T follicular helper cell (primary cell): ENCODE measurements at places on chromosomes 13 and 19.

- DNase-seq, result no peak
Observed at GRCh38 chr13:79185580-79185979, 220.5 kb downstream of the RBM26 start.

- DNase-seq, result no peak
Observed at GRCh38 chr19:27906081-27906480, 1306.9 kb downstream of the UQCRFS1 start.

DNA sequence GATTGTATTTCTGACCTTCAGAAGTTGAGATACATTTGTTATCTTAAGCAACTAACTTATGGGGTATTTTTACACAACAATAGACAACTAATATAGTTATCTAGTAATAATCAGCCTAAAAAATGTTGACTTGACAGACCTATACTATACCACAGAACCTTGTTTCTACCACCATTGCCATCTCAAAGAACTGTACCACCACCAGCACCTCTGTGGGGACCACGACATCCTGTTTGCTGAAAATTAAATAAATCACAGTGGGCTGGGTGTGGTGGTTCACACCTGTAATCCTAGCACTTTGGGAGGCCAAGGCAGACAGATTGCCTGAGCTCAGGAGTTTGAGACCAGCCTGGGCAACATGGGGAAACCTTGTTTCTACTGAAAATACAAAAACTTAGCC, 24.0 kb downstream of the TSKS start:
- no peak for DNase-seq

DNA sequence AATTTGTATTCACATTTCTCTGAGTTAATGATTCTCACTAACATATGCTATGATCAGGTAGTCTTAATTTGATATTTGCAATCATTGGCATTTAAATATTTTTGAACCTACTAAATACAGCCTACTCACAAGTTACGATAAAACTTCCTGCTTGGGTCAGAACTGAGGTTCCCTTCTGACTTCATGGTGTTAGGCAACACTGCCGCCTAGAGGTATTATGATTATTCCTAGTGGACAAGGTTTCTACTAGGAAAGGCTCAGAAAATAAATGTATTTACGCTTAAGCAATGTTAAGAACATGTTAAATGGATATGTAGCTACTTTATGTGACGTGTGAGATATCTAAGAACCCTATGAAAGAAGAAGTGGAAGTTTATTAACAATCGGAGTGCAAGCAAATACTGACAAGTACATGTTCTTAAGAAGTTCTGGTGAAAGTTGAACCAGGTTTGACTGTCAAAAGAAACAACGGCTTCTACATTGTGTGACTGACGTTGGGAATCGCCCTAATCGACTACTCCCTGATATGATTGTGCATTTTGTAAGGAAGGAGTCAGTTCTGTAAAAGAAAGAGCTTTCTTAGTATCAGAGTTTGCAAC, 1395.8 kb downstream of the SLITRK5 start:
- DNase-seq, result no peak

- DNase-seq, result no peak
Observed at GRCh38 chr19:36688058-36688457, 646 bp downstream of the ZNF567 start.

GRCh38 chr19:35155441-35155840, 906 bp downstream of the FXYD5 start:
- DNase-seq, result no peak

DNA sequence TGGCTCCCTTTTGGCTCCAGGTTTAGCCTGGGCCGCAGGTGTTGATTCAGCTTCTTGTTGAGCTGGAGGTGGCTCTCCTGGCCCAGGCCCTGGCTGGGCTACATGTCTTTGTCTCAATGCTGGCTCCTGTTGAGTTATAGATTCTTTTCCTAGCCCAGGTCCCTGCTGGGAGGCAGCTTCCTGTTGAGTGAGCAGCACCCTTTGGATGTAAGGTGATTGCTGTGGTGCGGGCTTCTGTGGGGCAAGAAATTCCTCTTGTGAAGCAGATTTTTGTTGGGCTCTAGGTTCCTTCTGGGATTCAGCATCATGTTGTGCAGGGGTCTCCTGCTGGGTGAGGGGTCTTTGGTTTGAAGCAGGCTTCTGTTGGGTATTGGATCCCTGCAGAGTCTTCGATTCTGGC, 545 bp downstream of the LIPE start:
- no peak for DNase-seq

DNA sequence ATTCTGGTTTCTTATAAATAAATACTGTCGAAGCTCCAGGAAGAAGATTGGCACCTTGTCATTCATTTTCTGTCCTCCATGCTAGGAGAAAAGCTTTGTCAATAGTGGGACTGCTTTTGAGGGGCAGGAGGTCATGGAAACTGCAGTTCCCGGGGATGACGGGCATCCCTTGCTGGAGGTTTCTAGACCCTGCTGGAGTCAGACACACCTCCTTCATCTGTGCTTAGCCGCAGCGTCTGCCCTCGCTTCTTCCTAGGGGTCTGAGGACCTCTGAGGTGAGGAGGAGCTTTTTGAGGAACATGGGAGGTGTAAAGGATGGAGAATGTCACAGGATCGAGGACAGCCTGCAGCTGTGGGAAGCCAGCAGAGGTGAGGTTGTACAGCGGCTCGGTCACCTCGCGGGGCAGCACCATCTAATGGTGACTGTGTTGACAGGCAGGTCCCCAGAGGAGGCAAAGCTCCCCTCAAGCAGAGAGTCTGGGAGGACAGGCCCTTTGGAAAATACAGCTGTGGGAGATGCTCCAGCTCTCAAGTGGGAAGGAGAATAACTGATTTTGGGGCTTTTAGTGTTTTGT, 172.7 kb upstream of the RNF113B start:
- no peak for DNase-seq

- no peak for DNase-seq
Observed at GRCh38 chr19:10935371-10936059, 6.9 kb downstream of the TIMM29 start.

GRCh38 chr19:54271106-54271505, 9.8 kb downstream of the LILRB2 start:
- DNase-seq, result no peak

DNA sequence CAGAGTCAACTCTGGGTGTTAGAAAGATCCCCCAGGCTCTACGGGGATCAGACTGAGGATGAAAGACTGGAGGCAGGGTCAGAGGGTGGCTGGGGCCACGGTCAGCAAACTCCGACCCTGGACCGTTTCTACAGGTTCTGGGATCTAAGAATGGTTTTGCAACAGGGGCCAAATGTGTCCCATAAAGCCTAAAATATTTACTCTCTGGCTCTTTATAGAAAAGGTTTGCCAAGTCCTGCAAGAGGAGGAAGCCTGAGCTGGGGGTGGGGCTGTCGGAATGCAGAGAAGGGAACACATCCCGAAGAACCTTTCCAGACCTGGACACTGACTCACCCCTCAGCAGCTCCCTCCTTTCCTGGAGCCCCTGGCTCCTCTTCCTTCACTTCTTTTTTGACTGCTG, 20.7 kb downstream of the LIG1 start:
- no peak for DNase-seq

DNA sequence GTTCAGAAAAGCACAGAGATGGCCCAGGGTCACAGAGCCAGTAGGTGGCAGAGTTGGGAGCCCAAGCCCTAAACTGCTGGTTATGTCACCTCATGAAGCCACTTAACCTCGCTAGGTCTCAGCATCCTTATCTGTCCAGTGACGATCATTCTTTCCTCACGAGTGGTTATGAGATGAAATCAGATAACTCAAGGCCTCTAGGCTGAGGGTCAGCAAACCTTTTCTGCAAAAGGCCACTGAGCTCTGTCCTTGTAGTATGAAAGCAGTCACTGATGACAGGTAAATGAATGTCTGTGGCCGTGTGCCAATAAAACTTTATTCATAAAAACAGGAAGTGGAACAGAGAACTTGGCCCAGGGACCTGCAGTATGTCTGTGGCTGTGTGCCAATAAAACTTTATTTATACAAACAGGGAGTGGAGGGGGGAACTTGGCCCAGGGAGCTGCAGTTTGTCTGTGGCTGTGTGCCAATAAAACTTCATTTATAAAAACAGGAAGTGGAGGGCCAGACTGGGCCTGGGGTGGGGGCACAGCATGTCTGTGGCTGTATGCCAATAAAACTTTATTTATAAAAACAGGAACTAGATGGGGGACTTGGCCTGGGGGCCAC, 71.2 kb downstream of the GNG7 start:
- no peak for DNase-seq

- DNase-seq, result no peak
Observed at GRCh38 chr13:21511849-21512248, 52.7 kb upstream of the ZDHHC20 start.

DNA sequence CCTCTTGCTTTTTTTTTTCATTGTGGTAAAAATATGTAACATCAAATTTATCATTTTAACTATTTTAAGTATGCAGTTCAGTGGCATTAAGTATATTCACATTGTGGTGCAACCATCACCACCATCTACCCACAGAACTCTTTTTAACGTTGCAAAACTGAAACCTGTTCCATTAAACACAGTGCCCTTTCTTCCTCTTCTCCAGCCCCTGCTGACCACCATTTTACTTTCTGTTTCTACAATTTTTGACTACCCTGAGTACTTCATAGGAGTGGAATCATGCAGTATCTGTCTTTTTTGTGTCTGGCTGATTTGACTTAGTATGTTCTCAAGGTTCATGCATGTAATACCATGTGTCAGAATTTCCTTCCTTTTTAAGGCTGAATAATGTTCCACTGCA, 153.1 kb downstream of the FGF9 start:
- no peak for DNase-seq

DNA sequence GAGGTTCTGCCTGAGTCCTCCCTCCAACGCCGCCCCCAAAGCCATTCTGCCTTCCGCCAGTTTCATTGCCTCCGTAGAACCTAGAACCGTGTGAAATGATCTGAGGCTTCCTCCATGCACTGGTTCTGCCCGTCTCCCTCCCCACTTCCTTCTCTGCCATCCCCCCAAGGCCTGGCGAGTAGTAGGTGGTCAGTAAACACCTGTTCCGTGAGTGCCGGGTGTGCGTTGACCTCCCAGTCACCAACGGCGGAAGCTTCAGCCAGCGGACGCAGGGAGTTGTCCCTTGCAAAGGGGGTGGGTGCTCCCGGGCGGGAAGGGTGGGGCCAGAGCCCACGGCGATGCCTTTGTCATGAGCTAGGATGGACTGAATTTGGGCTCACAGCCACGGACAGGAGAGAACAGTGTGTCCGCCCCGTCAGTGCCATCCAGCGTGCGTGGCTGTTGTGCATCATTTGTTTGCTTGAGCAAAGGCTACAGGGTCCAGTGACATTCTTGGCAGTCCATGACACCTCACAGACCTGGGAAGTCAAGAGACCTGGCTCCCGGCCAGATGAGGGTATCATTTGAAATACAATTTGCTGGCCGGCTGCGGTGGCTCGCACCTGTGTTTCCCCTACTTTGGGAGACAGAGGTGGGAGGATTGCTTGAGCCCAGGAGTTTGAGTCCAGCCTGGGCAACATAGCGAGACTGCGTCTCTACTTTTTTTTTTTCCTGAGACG, 43.1 kb downstream of the NFIC start:
- no peak for DNase-seq

DNA sequence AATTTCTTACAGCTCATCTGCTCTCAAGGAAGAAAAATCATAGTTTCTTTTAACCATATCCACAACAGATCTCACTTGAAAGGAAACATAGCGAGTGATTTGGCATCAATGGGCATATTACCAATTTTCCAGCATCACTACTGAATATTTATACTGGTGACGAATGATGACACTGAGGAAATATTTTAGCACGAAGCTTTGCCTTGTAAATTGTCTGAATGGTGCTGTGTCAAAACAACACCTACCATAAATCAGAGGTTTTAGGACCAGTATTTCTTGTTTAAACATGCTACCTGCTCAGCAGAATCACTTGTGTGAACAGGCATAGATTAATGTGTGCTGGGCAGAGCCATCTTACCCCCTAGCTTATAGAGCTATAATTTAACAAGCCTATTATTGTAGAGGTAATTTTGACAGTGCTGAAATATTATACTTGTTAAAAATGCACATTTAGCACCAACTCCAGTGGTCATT, 146.8 kb downstream of the ABCC4 start:
- no peak for DNase-seq

GRCh38 chr13:110283736-110284517, 23.0 kb downstream of the COL4A1 start:
- no peak for DNase-seq

- no peak for DNase-seq
Observed at GRCh38 chr19:13670846-13671245, 93.5 kb upstream of the MRI1 start.

DNA sequence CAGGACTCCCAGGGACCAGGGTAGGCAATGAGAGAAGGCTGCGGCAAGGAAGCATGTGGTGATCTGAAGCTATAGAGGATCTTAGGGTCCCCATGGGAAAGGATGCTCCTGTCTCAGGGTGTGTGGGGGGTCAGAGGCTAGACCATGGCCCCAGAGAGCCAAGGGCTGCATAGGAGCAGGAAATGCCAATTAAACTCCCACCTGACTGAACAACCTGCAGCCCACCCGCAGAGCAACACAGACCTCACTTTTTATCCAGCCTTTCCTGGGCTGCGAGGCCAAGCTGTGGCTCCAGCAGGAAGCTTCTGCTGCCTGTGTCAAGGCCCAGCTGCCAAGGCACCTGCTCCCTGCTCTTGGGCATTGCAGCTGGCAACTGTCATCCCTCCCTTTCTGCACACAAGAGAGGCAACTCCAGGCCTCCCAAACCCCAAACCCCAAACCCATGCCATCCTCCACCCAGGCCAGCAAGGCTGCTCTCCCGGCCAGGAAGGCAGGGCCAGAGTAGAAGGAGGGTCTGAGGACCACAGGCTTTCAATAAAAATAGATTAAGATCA, 290.1 kb downstream of the FOXO1 start:
- DNase-seq, result no peak

DNA sequence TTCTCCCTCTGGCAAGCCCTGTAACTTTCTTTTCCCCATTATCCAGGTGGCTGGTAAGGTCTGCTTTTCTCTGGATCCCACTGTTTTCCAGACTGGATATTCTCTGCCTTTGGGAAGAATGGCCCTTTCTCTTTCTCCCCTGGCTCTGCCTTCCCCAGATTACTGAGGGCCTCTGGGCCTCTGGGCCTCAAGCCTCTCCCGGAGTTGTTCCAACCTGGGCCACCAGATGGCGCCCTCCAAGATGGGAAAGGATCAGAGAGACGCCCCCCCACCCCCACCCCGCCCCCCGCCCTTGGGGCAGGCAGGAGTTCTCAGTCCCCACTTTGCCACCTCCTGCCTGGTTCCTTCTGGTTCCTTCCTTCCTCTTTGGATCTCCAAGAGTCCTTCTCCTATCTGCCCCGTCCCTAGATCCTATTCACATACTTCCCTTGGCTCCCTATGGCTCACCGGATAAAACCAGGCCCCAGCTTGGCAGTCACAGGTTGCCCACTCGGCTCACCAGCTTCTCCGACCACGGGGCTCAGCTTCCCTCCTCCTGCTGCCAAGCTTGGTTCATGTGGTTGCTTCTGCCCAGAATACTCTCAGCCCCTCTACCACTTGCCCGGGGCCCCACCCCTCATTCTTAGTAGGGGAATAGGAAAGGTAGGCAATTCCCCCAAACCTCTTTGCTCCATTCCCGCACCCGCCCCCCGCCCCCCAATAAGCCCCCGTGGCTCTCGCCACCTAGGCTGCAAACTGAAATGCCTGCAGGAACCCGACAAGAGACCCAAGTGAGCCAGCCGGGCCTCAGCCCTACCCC, 13.1 kb downstream of the EPS8L1 start:
- peak; percentile 69 for DNase-seq

GRCh38 chr19:17860993-17861360, 1.3 kb downstream of the RPL18A start:
- no peak for DNase-seq
